ENCODE measurements at places on chromosomes 7 and 10.

DNA sequence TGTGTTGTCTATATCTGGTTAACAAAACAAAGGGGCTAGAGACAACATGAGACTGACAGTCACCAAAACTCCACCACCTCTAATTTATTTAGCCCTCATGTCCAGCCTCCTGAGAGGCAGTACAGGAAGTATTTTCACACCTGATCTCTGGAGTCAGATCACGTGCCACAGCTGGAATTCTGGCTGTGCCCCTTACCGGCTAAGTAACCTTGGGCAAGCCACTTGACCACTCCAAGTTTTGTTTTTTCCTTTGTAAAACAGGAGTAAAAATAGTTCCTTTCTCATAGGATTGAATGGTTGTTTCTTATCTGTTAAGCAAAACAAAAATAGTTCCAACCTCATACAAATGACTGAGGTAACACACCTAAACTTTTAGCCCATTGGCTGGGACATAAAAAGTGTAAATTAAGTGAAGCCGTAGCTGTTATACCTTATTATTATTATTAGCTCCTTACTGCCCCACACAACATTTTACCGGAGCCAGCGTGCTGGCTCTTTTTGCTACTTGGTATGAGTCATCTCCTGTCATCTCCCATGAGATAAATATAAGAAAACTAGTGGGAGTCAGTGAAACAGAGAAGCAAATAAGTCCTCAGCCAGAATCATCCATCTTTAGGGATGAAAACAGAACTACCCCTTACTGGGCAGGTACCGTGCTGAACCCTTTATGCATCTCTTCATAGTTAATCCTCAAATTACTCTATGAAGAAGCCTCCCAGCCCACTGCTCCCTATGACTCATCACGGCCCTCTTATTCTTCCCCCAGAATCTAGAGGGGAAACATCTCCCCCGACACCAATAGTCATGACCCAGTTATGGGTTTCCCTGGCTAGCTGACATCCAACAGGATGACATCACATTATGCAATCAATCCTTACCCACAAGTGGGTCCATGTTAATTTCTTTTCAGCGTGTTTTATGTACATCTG lies 44.9 kb downstream of the PPP1R3C start:
- no peak for DNase-seq

- no peak for DNase-seq
Measured at GRCh38 chr7:84337429-84337828, 142.8 kb upstream of the SEMA3A start.

DNA sequence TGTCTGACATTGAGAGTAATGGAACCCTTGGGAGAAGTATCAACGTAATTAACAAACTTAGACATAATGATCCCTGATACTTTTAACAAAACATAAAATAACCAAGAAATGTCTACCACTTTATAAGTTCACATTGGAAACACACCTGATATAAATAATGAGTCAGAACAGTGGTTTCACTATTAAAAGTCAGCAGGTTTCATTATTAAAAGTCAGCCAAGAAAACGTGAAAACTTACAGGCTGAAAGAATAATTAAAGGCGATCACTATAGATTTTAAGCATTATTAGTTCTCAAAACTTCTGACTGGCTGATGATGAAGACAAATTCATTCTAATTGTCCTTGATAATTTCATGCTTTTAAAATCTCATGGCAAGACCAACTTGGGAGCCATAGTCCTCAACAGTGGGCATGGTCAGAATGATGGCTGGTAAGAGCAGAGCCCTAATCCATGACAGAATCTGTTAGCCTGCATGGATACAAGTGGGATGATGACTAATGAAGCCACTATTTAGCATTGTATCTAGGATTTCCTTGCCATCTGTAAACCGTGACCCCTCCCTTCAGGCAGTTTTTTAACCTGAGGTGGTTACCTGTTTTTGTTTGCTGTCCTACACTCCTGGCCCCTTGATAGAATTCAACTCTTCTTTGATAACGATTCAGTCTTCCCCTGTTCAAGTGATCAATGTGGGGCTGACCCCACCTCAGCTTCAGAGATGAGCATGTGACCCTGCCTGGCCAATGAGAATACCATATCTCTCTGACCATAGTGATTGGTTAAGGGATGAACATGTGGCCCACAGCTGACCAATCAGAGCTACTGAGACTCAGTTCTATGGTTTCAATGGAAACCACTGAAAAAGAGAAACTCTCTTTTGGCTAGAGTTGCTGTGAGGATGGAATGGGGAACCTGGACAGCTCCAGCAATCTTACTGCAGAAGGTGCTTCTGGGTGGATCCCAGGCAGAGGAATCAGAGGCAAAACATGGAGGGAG lies 151.0 kb downstream of the PLPP4 start:
- DNase-seq, result no peak

DNA sequence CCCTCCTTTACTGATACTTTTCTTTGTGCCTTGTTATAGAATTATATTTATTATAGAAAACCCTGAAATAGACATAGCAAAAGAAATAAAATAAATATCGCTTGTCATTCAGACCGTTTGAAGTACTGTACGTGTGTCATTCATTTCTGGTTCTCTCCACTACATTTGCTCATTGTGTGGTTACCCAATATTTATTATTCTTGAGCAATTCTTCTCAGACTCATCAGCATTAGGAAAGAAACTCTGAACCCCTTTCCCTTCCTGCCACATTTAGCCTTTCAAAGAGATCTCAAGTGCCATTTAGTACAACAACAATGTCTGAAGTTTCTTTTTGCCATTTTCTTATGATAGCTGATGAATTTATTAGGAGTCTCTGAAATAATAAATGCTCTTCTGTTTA lies 154.1 kb downstream of the KIAA1217 start:
- no peak for DNase-seq

- no peak for DNase-seq
Measured at GRCh38 chr7:11452476-11452875, 379.5 kb downstream of the THSD7A start.

- no peak for DNase-seq
Measured at GRCh38 chr10:79979976-79980687, 31.2 kb upstream of the SFTPD start.

DNA sequence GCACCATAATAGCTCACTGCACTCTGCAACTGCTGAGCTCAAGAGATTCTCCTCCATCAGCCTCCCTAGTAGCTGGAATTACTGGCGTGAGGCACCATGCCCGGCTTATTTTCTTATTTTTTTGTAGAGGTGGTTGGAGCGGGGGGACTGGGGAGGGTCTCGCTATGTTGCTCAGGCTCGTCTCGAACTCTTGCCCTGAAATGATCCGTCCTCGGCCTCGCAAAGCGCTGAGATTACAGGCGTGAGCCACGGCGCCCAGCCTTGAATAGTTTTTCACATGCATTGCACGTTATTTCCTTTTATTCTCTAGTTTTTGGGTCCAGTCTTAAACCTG lies 526 bp upstream of the LAMTOR4 start:
- no peak for DNase-seq

DNA sequence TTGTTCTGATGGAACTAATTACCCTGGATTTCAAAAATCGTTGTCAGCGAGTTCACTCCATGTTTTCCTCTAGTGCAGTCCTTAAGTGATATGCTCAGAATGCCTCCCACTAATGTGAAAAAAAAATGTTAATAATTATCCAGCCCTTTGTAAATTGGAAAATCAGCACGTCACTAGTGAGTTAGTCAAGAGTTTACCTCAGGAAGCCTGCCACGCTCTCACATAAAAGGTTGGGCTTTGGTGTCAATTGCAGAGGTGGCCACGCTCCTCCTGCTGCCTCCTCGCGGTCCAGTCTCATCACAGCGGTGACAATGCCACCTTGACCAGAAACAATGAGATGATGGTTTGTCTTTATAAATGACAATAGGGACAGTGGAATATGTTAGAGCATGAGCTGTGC lies 22.5 kb downstream of the UPP1 start:
- DNase-seq, result no peak

DNA sequence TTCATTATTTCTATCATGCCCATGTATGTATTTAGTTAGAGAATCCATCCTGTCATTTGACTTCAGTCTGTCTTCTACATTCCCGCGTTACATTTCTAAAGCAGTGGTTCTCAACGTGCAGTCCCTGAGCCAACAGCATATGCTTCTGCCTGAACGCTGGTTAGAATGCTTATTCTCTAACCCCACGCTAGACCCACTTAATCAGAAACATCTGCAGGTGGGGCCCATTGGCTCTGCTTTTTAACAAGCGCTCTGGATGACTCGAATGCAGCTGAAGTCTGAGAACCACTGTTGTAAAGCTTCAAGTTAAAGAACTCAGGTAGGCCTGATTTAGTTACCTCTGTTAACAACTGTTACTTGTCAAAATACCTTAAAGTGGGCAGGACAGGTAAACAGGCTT lies 38.2 kb downstream of the NEUROD6 start:
- DNase-seq, result no peak

GRCh38 chr10:103969857-103970627 lies 3.1 kb downstream of the SLK start:
- DNase-seq, result no peak

DNA sequence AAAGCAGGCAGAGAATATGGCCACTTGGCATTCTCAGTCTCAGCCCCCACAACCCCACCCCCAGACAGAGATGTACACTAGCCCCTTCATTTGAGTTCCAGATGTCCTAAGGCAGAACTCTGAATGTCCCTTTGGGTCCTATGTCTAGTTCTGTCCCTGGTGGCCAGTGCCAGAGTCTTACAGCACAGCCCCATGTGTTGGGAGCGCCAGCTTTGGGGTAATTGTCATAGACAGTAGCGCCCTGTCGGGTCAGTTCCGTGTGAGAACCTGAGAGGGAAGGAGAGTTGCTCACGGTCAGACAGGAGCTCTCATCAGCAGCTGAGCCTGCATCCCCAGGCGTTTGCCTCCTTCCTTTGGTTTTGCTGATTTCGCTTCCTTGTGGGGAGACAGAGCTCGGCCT lies 94.9 kb upstream of the INSYN2A start:
- no peak for DNase-seq

DNA sequence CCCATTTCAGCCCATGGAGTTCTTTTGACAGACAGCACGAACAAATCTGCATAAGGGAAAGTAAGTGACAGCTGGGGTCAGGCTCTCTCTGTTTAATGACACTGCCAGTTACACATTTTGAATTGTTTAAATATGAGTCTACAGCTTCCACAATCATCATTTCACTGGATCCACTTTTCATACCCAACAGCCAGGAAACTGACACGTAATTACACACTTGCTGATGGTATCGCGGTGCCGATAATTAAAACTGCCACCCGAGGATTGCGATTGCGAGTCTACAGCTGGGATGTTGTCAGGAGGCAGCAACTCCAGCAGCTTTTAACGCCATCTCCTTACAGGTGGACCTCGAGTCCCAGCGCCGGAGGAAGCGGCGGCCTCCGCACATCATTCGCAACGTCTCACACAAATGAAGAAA lies 230.8 kb upstream of the MGMT start:
- DNase-seq, result no peak

DNA sequence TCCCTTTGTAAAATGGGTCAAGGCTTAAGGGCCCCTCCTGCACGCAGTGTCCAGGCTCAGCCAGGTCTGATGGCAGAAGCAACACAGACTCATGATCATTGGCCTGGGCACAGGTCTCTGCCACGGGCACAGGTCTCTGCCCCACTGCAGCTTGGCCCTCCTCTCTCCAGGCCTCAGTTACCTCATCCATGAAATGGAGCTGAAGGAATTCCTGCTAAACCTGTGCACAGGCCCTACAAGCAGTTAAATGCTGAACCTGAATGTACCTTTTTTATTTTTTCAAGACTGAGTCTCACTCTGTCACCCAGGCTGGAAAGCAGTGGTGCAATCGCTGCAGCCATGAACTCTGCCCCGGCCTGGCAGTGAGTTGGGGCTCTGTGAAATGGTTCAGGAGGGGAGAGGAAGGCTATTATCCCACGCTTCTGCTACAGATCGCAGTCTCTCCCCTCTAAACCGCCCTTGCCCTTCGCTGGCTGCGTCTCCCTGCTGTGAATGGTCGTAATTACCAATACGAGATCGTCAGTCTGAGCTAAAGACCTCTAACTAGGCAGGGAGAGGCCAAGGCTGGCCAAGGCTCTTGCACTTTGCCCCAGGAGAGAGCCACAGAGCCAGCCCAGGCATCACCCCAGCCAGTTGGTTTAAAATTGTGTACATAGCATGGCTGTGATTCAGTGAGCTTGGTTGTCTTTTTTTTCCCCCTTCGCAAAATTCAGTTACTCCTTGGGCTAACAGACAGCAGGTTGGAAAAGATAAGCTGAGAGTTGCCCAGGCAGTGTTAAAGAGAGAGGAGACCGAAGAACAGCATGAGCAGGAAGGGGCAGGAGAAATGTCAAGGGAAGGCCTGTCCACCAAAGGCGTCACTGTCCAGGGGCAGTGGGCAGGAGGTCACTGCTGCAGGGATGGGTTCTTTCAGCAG lies 93.0 kb upstream of the KCTD7 start:
- no peak for DNase-seq

GRCh38 chr7:128932862-128933179 lies 4.9 kb upstream of the IRF5 start:
- DNase-seq, result no peak

GRCh38 chr7:40470817-40471216 lies 336.0 kb downstream of the SUGCT start:
- no peak for DNase-seq

- DNase-seq, result peak; percentile 85
Measured at GRCh38 chr7:46930366-46930765, 651.5 kb downstream of the TNS3 start.

DNA sequence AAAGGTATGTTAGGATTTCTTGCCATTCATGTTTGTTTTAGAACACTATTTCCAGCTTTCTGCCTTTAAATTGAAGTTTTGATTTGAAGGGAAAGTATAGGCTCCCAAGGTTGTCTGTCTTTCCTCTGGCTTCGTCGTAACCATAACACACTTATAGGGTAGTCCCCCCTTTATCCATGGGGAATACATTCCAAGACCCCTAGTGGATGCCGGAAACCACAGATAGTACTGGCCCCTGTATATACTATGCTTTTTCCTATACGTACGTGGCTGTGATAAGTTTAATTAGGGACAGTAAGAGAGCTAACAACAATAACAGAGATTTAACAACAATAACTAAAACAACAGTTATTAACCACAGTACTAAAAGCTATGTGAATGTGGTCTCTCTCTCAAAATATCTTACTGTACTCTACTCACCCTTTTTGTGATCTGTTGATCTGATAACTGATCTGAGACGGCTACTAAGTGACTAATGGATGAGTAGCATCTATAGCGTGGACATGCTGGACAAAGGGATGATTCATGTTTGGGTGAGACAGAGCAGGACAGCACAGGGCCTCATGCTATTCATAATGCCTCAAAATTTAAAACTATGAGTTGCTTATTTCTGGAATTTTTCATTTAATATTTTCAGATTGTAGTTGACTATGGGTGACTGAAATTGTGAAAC lies 273.1 kb downstream of the AUTS2 start:
- DNase-seq, result peak; percentile 77

Measured in amniotic stem cell (primary cell).